ENCODE measurements at places on chromosomes 2 and 18. TPM values are rescaled to one million over a fixed set of nuclear protein-coding genes. Genes with fewer than 3 reads are reported as not detected.

Gene KCNJ3
- 3.3 TPM for total RNA-seq

Gene CNOT9
- total RNA-seq, result 32.0 TPM

Gene L3MBTL4
- total RNA-seq, result 5.8 TPM

Gene NETO1
- total RNA-seq, result 3.6 TPM

Gene FRZB
- 9.6 TPM for total RNA-seq

Gene GRB14
- 6.4 TPM for total RNA-seq

Gene LDAH
- 15.2 TPM for total RNA-seq

Gene CELF4
- 1.6 TPM for total RNA-seq

Gene OTOF
- not detected for total RNA-seq

- DNase-seq, result no peak
Measured at GRCh38 chr2:98390571-98391476, 44.6 kb downstream of the CNGA3 start.

DNA sequence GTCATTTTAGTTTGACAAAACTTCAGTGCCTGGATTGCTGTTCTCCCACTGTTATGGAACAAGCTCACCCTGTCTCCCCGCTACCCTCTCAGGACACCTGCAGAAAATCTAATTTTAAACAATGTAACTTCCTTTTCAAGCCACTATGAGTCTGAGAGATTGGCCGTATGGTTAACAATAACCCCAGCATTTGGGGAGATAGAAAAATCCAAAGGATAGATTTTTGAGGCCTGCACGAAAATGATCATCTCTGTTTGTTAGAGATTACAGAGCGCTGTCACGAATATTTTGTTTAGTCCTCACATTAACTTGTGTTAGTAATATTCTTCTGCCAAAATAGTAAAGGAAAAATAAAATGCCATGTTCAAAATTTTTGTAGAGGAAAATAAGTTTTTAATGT lies 24.7 kb downstream of the CAB39 start:
- no peak for DNase-seq

DNA sequence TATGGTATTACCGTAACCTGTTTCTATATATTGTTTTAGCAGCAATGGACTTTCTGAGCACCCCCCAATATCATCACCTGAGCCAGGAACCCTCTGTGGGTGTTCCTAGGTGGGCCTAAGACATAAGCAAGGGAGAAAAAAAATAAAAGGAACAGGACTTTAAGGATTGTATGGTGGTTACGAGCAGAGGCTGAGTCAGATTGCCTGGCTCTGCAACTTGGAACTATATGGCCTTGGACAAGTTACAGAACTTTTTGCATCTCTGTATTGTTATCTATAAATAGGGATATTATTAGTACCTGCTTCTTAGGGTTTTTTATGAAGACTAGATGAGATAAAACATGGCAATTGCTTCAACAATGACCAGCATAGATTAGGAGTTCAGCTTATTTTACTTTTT lies 34.9 kb downstream of the MFSD6 start:
- DNase-seq, result no peak

- DNase-seq, result no peak
Measured at GRCh38 chr2:21567395-21567794, 443.6 kb downstream of the TDRD15 start.

GRCh38 chr2:175431101-175431946 lies 249.8 kb upstream of the ATP5MC3 start:
- DNase-seq, result no peak

GRCh38 chr2:207418419-207418818 lies 111.3 kb upstream of the CREB1 start:
- DNase-seq, result no peak

GRCh38 chr2:15610430-15610952 lies 18.8 kb downstream of the DDX1 start:
- no peak for DNase-seq

GRCh38 chr18:27014841-27015240 lies 149.3 kb upstream of the AQP4 start:
- no peak for DNase-seq

GRCh38 chr2:239807568-239807967 lies 217.6 kb downstream of the NDUFA10 start:
- DNase-seq, result no peak

DNA sequence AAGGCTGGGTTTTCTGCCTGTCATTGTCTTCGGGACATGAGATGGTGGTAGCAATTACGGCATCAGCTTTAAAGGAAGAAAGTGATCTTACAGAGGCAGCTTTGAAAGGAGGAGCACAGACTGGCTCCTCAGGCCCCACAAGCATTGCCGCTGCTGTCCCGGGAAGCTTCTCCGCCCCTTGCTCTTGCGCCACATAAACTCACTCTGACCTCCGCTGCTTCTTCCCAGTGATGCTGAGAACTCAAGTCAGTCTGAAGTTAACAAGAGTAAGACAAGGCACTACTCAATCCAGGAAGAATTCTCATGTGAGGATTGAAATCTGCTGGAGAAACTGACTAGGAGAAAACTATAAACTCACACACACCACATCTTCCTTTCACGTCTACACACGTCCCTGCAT lies 112.4 kb upstream of the RIOK3 start:
- DNase-seq, result no peak

DNA sequence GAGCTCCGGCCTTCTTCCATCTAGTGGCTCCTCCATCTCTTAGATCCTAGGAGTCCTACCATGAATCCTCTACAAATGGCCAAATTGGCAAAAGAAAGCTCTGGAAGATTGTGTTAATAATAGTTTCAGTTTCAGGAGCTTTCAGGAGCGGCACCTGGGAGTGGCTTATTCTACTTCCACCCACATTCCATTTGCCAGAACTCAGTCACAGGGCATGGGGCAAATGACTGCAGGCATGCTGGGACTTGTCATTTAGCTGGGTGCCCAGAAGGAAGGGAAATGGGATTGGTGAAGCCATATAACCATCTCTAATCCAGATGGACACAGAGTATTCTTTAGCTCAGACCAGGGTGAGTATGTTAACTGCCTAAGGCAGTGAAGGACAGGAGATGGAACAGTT lies 3.6 kb upstream of the LRATD1 start:
- no peak for DNase-seq

DNA sequence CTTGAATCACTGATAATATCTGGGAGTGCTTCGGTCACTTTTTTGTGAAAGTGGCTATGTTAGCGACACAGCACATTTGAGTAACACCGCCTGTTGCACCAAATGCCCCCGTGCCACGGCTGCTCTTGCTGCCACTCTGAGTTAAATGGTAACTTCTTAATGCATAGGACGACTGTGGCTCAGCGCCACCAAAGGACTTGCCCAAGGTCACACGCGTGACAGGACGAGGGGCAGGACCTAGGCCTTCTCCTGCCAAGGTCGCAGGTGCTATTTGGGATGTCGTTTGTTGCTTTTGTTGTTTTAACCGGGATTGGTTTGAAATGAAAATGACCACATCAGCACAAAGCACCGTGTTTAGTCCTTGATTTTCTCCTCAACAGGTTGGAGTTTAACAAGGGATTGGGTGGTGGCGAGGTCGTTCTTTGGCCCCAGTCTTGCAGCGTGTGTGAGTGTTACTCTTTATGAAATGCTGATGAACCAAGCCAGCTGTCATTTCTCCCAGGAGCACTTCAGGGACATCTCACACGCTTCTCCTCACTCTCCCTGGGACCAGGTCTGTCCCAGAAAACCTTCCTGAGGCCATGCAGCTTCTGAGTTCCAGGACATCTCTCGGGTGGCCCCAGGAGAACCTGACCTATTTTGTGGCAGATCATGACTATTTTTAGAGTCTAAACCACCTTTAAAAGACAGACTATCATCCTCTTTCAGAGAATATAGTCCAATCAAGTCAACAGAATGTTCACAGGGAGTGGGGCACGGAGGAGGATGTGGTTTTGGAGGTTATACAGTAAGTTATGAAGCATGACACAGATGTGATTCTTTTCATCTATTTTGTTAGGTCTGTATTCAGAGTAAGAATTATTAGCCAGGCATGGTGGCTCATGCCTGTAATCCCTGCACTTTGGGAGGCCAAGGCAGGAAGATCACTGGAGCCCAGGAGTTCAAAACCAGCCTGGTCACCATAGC lies 49.9 kb downstream of the MTCL1 start:
- DNase-seq, result no peak

DNA sequence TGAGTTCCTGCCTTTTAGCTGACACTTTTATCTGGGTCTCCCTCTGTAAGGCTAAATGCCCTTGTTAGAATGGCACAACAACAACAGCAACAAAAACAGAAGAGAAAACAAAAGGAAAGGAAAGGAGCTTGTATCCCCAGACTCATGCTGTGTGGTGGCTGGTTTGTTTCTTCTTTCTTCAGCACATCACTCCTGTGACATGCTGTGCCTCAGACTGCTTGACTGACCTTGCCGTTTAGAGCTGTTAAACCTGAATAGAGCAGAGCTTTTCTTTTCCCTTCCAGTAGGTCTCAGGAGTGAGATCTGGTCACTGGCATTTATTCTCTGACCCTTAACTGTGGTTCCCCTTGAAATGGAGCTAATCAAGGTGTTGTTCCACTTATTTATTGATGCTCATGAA lies 18.9 kb downstream of the GALNT13 start:
- no peak for DNase-seq

DNA sequence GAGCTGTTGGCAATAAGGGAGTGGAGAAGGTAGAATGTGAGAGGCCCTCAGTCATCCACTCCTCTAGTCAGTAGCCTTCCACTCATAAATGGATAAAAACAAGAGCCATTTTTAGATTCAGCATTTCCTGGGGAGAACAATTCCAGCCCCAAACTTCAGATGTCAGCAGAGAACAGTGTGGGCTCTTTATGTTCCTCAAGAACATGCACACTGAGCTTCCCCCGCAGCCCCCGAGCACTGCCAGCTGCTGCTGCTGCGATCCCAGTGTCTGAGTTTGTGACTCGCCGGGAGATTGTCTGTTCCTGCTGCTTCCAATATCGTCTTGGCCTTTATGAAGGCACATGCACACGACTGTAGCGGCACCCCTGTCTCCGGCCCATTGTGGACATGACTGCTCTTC lies 143.7 kb upstream of the CTNNA2 start:
- no peak for DNase-seq

- DNase-seq, result no peak
Measured at GRCh38 chr2:98751748-98752147, 20.8 kb upstream of the MGAT4A start.

DNA sequence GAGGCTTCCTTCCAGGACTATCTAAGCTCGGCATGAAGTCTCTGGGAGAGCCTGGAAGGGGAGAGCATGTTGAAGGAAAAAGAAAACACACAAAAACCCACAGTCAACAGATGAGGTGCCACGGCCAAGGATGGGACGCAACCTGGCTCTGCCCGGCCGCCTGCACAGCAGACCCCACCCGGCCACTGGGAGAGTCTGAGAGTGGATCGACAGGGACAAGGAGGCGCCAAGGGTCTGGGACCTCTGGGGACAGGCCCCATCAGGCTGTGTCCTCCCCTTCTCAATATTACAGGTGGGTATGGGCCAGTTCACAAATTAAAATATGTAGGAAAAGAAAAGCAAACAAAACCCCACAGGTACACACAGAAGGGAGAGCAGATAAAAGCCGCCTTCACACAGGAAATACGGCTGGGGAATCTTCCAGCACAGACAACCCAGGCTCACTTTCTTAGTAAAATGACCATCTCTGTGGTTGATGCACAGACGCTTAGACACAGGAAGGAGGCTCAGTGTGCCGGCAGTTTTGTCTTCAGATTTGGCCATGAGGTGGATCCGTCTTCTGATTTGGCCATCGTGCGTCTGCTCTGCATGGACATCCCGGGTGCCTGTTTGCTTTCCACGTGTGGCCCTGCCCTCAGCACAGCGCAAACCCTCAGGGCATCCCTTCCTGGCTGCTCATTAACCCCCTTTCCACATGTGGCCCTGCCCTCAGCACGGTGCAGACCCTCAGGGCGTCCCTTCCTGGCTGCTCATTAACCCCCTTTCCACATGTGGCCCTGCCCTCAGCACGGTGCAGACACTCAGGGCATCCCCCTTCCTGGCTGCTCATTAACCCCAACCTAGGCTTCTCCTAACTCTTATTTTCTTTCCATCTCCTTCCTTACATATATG lies 138.4 kb downstream of the EIPR1 start:
- DNase-seq, result no peak

DNA sequence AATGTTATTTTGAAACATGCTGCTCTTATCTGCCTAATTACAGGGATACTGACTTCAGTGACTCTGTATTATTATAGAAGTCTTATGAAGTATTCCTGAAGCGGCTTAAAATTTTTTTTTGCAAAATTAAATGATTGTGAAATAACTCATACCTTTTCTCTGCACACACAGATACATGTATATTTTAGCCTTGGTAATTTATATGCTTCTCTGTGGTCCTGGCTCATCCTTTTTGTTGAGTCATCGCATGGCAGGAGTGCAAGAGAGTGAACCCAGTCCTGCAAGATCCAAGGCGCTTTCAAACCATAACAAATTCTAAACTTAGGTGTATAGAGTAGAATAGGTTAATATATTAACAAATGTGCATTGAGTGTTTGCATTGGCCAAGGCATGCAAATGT lies 8.6 kb downstream of the CCNT2 start:
- DNase-seq, result peak; percentile 22

- DNase-seq, result no peak
Measured at GRCh38 chr2:224517963-224518362, 67.2 kb downstream of the CUL3 start.

- no peak for DNase-seq
Measured at GRCh38 chr2:235514627-235515363, 21.0 kb downstream of the AGAP1 start.

DNA sequence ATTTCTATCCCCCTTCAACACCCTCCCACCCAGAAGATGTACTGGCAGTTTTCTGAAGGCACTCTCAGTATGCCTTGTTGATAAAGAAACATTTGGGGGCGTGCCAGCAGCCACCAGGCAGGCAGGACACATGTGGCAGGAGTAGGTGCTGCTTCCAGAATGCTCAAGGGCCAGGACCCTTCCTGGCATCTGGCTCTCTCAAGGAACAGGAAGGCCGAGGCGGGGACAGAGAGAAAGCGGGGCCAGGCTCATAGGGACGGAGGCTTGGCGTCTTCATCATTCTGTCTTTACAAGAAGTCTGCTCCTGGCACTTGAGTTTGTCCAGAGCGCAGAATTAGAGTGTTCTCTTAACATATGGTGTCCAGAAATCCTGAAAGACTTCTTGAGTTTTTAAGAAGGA lies 121.6 kb downstream of the FAM210A start:
- no peak for DNase-seq

- DNase-seq, result peak; percentile 68
Measured at GRCh38 chr18:51321696-51322095, 124.2 kb upstream of the MEX3C start.

GRCh38 chr2:161177969-161178368 lies 17.7 kb downstream of the TANK start:
- no peak for DNase-seq

- no peak for DNase-seq
Measured at GRCh38 chr2:47007826-47008225, 92.2 kb upstream of the MCFD2 start.

- no peak for DNase-seq
Measured at GRCh38 chr2:60597346-60597745, 43.9 kb upstream of the BCL11A start.

DNA sequence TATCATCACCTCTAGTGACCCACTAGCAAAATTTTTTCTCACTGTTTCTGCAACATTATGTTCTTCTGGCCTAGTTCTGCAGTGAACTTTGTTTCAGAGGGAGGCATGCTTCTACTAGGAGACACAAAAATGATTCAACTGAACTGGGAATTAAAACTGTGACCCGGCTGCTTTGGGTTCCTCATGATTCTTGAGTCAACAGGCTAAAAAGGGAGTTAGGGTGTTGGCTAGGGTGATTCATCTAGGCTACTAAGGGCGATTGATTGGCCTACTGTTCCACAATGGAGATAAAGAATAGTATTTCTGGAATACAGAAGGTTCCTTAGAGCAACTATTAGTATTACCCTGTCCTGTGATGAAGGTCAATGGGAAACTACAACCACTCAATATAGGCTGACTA lies 179.5 kb downstream of the PPP1R1C start:
- no peak for DNase-seq
